ENCODE measurements at places on chromosomes 1 and 21.
A peak's percentile ranks its signal among the peaks of the same experiment; 100 is the strongest.

DNA sequence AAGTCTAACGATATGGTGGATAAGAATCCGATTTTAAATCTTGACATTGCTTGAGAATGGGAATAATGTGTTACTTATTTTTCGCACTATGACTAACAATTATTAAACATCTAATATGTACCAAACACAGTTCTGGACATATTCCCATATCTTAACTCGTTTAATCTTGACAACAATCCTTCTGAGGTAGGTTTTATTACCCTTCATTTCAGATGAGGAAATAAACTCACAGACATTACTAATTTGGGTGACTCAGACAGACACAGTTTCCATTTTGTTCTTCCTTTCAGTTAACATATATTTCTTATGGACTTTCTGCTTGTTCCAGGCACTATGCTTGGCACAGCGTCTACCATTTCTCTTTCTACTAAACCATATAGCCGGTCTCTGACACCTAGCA, 244.8 kb downstream of the SMYD3 start:
- DNase-seq = no peak

DNA sequence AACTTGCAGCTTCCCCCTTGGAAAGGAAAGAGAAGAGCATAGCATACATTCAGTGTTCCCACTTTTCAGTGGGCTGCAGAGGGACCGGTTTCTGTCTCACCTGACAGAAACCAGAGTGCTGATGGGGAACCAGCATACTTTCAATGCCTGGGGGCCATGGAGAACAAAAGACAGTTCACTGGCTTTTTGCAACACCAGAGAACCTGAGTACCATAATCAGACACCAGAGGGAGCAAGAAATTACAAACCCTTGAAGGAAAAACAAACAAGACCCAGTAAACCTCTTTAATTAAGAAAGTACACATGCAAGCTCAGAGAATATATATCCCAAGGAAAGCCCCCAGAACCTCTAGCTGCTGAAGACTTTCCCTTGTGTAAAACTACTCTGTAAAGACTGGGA, 51.1 kb downstream of the CSMD2 start:
- DNase-seq = no peak

GRCh38 chr1:15799004-15799867, 8.2 kb downstream of the UQCRHL start:
- peak; percentile 66 for DNase-seq

- no peak for DNase-seq
These were observed 178.1 kb downstream of the SLC45A1 start for GRCh38 chr1:8495928-8496401.

DNA sequence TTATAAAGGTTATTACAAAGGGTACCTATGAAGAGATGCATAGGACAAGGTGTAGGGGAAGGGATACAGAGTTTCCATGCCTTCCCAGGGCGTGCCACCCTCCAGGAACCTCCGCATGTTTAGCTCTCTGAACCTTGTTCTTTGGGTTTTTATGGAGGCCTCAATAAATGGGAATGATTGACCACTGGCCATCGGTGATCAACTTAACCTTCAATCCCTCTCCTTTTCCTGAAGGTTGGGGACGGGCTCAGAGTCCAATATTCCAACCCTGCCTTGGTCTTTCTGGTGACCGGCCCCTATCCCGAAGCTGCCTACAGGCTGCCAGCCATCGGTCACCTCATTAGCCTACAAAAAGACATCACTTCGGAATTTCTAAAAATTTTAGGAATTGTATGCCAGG, 11.7 kb downstream of the CD244 start:
- DNase-seq = peak; percentile 33

- no peak for DNase-seq
These were observed 41.1 kb downstream of the MTR start for GRCh38 chr1:236836157-236836556.

- no peak for DNase-seq
These were observed 253.3 kb upstream of the ADGRL2 start for GRCh38 chr1:81547261-81547911.

DNA sequence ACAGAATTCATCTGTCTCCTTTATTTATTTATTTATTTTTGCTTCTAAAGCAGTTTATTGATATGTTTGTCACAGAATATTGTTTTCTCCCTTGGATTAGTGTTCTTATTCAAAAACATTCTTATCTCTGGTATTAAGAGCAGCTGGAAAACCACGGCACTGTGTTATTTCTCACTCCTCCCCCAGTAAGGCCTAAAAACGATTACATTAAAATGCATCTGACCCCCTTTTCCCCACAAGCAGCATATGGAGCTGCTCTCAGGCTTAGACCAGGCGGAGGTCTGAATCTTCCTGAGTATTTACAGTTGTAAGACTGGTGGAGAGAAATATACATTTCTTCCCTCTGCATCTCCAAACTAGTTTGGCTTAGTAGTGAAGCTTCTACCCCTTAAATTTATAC, 86.8 kb downstream of the HLX start:
- DNase-seq = no peak

DNA sequence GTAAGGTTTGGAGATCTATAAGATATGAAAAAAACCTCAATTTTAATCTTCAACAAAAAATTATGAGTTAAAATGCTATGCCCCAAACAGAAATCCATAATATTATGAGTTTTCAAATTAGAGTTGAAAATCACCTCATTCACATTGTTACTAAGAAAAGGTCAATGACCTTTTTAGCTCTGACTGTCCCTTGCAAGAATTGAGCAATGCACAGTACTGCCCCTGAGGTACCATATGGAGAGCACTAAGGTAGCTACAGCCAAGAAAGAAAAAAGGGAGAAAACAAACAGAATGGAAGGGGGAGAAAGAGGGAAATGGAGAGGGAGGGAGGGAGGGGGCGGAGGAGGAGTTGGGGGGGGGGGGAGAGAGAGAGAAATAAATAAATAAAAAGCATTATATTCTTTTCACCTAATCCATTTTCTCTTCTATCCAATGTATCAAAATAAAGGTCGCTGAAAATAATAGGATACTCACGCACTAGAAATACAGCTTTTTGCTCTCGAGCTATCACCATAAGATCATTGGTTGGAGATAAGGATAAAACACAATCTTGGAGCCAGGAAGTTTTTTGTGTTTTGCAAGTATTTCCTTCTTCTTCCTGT, 58.8 kb downstream of the RAB3GAP2 start:
- no peak for DNase-seq

- DNase-seq = no peak
These were observed 29.2 kb downstream of the BCAR3 start for GRCh38 chr1:93652323-93652949.

DNA sequence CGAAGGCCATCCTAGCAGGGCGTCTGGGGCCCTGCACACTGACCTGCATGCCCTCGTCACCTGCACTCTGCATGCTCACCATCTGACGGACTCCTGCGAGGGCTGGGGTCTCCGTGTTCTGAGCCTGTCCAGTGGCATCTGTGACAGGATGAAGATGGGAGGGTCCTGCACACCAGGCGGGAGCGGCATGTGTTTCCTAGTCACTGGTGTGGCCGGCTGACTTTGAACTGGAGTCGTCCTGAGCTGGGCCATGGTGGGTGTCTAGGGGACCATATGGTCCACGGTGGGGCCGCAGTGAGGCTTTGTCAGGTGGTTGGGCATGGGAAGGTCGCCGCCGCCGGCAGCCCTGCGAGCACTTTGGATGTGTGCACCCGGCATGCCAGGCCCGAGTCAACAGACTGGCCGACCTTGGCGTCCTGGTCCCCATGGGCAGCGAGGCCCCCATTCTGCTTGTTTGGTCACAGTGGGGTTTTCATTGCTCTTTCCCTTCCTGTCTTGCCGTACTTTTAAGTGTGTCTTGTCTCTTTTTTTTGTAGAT, 16.7 kb upstream of the DIP2A start:
- DNase-seq = no peak

DNA sequence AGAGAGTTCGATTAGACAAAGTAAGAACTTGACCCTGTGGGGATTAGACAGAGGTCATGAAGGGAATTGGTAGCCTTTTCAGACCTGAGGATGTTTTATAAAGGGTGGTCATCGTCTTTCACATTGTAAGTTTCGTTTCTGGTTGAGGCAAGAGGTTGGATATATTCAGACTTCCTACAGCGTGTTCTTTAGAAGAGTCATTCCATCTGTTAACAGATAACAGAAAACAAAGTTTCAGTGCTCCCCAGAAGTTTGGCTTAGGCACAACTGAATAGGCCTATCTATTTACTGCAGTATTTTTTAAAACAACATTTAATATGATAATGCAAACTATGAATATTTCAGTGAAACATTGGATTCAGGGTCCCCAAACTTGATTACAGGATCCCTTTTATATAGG, 17.1 kb upstream of the IVNS1ABP start:
- no peak for DNase-seq

- peak; percentile 62 for DNase-seq
These were observed 4.3 kb downstream of the MYOM3 start for GRCh38 chr1:24107462-24108138.

DNA sequence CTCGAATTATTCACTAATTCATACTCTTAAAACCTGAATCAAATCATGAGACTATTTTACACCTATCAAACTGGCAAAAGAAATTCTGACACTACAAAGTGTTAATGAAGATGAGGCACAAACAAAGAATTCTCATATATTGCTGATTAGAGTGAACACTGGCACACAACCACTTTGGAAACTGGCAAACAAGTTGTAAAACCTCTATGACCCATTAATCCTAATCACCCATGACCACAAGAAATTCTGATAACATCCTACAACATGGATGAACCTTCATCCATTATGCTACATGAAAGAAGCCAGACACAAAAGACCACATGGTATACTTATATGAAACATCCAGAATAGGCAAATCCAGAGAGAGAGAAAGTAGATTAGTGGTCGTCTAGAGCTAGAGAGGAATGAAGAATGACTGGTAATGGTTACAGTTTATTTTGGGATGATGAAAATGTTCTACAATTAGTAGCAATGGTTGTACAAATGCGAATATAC, 8.5 kb downstream of the GPBP1L1 start:
- no peak for DNase-seq

DNA sequence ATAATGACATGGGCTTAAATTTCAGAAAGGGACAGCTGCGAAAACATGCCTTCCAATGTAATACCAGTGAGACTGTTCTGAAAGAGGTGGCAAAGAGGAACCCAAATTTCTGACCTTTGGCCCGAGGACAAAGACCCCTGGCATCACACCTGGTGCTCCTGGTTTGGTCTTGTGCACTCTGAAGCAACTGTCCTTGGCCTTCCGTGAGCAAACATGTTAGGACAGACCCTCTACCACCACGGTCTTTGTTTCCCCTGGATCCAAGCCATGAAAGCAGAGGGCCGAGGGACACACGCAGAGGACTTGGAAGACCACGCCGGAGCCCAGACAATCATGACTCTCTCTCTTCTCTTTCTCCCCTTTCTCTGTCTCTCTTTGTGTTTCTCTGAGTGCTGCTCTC, 6.0 kb downstream of the REG4 start:
- DNase-seq = no peak

DNA sequence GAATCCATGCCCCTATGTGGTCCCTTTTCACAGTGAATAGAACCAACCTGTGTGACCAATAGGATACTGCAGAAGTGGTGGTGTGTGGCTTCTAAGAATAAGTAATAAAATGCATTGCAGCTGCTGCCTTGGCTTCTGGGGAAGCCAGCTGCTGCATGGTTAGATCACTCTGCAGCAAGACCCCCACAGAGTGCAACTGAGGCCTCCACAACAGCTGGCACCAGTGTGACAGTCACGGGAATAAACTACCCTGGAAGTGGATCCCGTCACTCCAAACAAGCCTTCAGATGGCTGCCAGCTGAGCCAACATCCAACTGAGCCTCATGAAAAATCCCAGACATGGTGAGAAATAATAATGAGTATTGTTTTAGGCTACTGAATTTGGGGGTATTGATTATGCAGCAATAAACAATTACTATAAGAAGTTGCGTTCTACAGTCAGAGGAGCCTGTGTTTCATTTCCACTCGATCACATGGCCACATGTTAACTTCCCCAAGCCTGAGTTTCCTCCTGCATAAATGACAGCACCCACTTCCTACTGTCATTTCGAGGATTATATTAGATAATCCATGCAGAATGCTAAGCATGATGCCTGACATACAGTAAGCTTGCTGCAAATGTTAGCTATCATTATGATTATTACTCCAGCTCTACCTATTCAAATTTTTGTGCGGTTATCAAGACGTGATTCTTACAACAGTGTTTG, 20.8 kb upstream of the COG2 start:
- DNase-seq = no peak

DNA sequence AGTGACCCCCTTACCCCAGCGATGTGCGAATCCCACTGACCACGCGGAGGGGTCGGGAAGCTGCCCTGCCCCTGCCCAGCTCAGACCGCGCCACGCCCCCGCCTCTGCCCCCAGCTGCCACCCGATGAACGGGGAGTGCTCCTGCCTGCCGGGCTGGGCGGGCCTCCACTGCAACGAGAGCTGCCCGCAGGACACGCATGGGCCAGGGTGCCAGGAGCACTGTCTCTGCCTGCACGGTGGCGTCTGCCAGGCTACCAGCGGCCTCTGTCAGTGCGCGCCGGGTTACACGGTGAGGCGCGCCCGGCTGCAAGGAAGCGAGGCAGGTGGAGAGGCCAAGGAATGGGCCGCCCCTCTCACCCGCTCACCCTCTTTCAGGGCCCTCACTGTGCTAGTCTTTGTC, 11.9 kb upstream of the LRRC71 start:
- DNase-seq = no peak

- DNase-seq = no peak
These were observed 54.1 kb downstream of the NPHP4 start for GRCh38 chr1:5938101-5938646.

GRCh38 chr1:33573661-33574060, 101.2 kb downstream of the ZSCAN20 start:
- DNase-seq = no peak

DNA sequence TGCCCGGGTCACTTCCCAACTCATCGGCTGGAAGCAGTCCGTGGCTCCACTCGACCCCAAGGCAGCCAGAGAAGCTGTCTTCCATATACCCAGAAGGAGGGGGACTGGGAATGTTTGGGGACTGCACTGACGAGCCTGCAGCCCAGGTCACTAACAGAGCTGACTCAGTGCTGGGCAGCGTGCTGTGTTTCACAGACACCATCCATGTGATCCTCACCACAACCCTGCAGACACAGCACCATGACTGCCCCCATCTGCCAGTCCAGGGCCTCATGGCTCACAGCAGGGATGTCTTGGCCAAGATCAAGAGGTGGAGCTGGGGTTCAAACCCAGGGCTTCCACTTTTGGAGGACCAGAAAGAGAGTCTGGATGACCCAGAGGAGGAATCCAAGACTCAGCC, 67.9 kb downstream of the KLHDC7A start:
- no peak for DNase-seq

DNA sequence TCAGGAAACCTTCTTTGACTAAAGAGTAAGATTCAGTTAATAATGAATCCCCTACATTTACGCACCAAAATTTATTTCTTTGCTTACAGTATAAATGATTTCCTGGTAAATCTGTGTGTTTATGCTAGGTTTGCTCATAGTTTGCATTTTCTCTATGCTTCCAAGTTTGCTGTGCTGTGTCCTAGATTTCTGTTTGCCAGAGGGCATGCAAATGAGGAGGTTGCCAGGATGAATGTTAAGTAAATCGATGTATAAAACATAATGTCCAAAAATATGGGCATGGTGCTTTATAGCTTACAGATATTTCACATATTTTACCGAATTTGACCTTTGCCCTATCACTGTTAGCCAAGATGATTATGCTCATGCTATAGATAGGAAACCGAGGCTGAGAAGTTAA, 63.8 kb downstream of the TBX19 start:
- DNase-seq = no peak

Data from left colon (tissue), 2 donors.